Globus pallidus (tissue), 1 donor: ENCODE measurements at places on chromosomes 5 and 9.

DNA sequence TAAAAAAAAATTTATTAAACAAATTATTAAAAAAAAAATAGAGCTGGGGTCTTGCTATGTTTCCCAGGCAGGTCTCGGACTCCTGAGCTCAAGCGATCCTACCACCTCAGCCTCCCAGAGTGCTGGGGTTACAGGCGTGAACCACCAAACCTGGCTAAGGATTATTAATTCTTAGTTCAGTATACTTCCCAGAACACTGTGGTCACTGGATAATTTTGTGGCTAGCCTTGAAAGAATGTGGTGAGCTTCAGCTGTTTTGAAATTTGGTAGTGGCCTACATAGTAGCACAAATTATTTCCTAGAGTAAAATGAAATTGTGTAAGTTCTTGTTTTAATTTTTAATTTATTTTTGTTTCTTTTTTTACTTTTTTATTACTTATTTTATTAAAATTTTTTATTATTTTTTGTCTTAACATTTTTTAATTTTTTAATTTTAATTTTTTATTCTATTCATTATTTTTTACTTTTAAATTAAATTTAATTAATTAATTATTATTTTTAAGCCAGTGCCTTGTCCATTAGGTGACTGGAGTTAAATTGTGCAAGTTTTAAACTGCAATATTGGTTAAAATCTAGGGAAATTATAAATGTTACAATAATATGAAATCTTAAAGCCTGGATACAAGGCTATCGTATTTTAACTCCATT is 23.0 kb downstream of the ARRDC3 start:
- DNase-seq, result no peak

DNA sequence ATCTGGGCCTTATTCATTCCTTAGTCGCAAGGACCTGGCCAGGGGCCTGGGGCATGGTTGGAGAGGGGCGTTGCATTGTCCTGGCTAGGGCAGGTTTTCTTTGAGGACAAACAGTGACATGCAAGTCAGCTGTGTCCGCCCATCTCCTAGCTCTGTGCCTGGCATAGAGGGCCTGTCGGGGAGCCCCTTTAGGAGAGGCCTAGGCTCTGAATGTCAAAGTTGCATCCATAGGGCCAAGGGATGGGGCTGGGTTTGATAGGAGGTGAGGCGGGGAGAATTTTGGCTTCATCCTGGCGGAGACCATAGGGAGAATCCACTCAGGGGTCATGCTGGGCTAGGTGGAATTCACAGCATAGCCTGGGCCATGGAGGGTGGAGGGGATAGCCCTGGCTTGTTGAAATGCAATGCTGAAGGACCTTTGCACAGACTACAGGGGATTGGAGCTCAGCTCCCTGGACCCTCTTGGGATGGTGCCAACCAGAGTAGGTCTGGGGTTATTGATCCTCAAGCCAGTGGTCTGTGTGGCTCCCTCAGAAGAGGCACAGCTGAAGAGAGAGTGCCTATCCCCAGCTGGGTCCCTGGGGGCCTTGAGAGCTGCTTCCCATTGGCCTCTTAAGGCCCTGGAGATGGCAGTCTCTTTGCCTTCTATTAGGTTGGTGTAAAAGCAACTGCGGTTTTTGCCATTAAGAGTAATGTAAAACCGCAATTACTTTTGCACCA is 104.0 kb downstream of the RGS3 start:
- DNase-seq, result no peak

DNA sequence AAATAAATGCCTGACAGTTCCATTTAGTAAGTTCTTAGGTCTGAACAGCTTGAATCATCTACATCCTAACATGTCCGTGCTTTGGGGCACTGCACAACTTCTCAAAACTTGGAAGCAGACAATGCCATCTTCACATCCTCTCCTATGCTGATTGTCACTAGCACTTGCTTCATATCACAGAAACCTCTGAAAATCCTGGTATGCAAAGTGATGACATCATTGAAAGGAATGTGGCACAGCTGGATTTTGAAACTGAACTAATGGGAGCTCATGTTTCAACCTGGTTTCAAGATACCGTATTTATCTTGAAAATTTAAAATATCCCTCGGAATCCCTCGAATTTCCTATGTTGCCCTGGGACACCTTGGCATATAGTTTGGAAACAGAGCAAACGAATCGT is 490.2 kb upstream of the DAP start:
- DNase-seq, result no peak

GRCh38 chr9:84379740-84380139 is 39.2 kb upstream of the SLC28A3 start:
- no peak for DNase-seq

GRCh38 chr9:132114102-132114707 is 34.5 kb upstream of the MED27 start:
- DNase-seq, result peak; percentile 64

DNA sequence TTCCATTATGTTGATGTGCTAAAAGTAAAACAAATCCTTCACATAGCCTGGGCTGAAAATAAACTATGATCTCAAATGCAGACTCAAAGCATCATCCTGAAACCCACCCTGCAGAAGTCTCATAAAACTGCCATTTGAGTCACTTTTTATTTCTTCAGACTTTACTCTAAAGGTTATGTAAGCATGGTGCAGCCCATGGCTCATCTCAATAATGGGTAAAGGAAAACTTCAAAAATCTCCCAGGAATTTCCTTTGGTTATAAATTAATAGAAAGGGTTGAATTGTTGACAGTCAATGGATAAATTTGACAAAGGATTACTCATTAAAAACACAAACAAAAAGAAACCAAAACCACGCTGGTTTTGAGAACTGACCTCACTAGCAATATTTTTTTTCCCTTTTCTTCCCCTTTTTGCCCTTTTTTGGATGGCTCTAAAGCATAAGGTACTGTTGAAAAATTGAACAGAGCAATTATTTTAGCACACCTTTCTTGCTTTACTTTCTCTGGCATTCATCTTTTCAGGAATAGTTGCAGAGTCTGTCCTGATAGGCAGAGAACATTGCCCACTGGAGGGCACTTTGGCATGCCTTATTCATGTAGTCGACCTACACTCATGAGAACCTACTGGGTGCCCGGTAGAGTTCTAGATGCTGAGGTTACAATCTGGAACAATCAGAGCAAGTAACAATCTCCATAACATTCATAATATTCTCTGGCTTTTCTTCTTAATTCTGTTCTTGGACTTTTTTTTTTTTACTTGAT is 191.4 kb downstream of the TMEM167A start:
- DNase-seq, result peak; percentile 37

DNA sequence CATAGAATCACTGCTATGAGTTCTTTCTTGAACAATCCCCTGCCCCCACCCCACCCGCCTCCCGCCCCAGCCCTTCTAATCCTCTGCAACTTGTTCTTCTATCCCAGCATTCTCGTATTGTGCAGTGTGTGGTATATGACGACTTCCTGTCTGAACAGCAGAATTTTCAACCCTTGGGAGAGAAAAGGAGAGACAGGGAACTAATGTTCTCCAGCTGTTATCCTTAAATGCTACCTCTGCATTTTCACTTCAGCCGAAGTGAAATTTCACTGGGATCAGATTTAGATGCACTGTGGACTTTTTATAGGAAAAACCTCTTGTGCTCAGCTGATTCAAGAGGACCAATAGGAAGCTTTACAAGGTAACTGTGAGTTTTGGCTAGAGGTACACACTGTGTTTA is 2.2 kb downstream of the FBXL7 start:
- no peak for DNase-seq

GRCh38 chr5:143837306-143837848 is 25.4 kb downstream of the HMHB1 start:
- DNase-seq, result no peak

DNA sequence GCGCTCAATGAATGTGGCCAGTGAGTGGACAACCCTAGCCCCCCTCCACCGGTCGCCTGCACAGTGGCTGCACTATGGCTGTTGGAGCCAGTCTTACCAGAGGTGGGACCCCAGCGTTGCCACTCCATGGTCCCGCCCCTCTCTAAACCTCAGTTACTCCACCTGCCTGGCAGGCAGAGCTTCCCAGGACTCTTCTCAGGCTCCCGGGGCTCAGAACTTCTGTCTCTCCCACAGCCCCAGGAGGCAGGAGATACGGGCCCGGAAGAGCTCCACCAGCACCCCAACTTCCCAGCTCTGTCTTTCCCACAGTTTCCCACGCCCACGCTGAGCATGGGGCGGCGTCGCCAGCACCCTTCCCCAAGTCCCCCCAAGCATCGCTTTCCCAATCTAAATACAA is 975 bp downstream of the RASGEF1C start:
- DNase-seq, result no peak

DNA sequence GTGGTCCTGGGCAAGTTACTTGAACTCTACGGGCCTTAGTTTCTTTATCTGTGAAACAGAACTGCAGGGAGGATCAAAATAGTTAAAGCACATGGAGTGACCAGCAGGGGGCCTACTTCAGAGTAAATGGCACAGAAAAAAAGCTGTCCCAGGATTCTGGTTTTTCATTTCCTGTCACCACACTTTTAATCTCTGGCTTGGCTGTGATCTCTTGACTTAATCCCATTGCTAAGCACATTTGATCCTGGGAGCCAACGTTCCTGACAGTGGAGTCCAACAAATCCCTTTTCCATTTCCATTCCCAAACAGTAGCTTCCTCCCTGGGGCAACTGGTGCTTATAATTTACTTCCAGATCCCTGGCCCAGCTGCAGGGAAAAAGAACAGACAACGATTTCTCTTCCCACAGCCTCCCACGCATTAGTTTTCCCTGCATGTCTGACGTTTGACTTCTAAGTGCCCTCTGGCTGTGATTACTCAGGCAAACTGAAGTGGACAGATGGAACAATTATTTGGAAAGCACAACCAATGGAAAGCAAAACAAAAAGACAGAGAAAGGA is 136.5 kb upstream of the STK32A start:
- peak; percentile 76 for DNase-seq
